NCI-H146 (cell line): ENCODE measurements at places on chromosomes 3 and 15.
A peak's percentile ranks its signal among the peaks of the same experiment; 100 is the strongest.

DNA sequence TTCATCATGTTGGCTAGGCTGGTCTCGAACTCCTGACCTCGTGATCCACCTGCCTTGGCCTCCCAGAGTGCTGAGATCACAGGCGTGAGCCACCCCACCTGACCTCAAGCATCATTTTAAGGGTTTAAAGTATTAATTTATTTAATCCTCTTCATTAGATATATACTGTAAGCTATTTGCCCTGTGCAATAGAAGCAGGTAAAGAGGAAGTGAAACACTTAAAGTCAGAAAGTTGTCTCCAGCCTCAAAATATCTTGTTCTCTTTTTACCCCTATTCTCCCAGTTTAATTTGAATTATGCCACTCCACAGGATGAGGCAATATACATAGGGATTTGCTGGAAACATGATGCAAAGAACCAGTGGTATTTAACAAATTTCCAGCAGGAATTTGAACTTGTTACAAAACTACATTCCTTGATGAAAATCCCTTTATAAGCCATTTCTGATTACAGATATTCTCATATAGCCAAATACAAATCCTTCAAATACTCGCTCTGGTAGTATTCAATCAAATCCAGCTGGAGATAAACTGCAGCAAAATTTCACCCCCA lies 2.0 kb downstream of the NDUFB5 start:
- no peak for DNase-seq

GRCh38 chr15:77493324-77493907 lies 72.7 kb downstream of the HMG20A start:
- DNase-seq, result no peak

DNA sequence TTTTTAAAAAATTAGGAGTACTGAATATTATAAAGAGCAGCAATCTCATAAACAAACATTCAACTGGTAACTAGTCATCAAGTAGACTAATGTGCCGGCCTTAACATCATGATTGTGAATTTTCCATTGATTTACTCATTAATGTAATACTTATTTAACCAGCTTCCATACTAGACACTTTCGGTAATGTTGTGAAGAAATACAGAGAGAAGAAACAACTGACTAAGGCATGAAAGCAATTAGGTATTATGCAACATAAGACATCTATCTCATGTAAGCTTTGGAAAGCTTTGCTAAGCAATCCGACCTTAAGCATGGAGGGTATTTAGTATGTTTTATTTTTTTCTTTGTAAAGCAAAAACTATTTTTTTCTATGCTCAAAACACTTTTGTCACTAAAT lies 108.0 kb downstream of the IL1RAP start:
- DNase-seq, result no peak

DNA sequence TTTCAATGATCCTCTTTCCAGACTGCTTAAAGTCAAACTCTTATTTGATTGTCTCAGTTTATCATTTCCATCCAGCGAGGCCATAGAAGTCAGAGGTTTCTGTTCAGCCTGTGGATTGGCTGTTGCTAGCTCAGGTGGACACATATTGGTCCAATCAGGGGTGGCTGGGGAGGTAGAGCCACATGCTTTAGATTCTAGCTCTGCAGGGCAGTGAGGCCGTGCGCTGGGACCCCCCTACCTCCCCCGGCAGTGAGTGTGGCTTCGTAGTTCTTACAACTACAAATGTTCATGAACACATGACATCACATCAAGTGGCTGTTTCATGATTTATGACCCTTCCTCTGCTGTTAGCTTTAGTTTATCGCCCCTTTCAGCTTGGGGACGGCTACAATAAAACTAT lies 18.0 kb downstream of the APOD start:
- DNase-seq, result no peak

DNA sequence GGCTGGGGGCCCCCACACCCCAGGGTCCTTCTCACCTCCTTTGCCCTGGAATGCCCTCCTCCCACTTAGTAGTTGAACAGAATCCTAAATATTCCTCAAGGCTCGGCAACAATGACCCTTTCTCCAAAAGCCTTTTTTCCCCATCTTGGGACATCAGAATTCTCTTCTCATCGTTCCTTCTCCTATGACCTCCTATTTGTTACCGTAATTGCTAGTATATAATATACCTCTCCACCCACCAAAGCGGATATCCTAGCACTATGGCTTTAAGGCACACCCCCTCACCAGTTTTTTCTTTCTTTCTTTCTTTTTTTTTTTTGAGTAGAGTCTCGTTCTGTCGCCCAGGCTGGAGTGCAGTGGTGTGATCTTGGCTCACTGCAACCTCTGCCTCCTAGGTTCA lies 16.8 kb downstream of the HDAC11 start:
- DNase-seq, result no peak

- no peak for DNase-seq
Observed at GRCh38 chr3:114569186-114569585, 275.4 kb downstream of the TIGIT start.

DNA sequence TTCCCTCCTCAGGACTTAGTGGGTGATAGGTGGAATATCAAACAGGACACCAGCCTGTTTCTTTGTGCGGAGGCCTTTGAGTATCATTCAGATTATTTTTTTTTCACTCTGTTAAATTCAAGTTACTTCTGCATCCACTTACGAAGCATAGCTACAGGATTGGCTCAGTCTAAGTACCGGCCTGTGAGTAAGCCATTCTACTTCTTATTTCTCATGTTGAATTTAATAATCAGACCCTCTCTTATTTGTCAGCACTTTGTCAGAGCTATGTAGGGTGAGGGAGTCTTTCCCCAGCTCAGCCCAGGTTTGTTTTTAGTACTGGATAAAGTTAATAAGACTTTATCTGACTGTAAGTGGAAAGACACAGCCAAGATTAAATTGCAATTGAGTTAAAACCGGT lies 54.7 kb downstream of the ITPR1 start:
- no peak for DNase-seq

- DNase-seq, result no peak
Observed at GRCh38 chr3:124381575-124382333, 348.5 kb upstream of the UMPS start.

DNA sequence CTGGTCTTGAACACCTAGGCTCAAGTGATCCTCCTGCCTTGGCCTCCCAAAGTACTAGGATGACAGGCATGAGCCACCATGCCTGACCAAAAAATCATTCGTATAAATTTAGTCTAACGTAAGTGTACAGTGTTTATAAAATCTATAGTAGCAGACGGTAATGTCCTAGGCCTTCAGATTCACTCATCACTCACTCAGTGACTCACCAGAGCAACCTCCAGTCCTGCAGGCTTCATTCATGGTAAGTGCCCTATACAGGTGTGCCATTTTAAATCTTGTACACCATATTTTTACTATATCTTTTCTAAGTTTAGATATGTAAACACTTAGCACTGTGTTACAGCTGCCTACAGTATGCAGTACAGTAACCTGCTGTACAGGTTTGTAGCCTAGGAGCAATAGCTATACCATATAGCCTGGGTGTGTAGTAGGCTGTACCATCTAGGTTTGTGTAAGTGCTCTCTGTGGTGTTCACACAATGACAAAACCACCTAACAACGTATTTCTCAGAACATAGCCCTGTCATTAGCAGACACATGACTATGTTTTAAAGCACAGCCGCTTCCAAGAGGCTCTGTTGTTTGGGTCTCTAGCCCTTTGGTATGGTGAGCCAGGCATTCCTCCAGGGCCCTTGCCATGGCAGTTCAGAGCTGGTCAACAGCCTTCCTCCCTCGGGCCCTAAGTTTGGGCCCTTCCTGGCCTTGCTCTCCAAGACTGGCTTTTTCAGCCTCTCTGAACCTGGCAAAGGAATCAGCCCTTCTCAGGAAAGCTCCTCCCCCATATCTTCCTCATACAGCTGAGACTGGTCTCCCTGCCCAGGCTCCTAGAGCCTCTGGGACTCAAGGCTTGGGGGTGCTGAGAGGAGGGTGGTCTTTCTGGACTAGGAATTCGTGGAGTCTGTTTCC lies 1.9 kb upstream of the CCDC9B start:
- no peak for DNase-seq

DNA sequence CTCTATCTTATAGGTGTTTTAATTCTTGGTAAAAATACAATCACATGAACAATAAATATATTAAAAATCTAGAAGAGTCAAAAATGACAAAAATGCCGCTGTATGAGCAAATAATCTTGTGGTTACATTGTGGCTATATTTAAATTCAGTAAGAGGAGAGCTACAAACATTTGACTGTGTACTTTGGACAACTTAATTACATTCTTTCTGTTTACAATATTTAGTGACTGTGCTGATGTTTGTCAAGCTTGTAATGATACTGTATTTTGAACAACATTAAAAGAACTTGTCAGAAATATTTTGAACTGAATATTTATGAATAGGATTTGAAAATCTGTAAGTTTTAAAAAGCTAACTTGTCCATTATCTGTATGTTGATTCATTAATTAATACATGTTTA lies 598.3 kb downstream of the SI start:
- no peak for DNase-seq

- DNase-seq, result peak; percentile 79
Observed at GRCh38 chr15:59738676-59739075, 49.6 kb upstream of the BNIP2 start.

- no peak for DNase-seq
Observed at GRCh38 chr3:66904336-66904735, 93.8 kb upstream of the KBTBD8 start.

DNA sequence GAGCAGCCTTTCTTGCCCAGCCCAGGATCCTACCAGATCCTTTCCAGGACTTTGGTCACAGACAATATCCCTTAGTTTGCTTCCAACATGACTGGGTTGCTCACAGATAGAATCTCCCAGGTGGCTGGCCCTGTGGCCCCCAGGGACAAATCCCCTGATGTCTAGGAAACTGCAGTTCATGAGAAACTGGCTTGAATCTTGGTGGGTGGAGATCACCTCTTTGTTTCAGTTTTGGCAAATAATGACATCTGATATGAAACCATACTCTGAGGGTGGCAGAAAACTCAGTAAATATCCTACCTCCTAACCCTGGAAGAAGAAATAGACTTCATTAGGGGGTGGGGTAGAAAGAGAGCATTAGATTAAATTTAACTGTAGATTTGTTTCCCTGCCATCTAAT lies 44.1 kb upstream of the PFN2 start:
- DNase-seq, result no peak

DNA sequence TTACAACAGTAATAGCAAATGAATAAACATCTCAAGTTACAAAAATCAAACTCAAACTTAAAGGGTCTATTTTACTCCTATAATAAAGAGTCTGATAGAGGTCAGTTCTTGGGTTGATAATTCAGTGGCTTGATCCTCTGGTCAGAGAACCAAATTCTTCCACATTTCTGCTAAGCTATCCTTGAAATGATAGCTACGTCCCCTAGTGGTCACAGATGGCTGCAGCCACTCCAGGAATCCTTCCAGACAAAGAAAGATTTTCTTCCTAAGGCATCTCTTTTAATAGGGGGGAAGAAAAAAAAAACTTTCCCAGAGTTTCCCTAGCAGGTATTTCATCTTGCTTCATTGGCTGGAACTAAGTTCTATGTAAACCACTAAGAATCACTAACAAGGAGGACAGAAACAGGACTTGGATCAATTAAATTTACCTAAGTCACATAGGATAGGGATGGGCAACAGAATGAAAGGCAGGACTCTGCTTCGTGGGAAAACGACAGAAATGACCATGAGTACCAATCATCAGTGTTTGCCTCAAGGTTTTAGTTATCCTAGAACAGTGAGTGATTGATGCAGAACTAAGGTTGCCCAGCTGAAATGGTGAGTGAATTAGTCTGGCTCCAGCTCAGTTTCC lies 160.7 kb downstream of the STAC start:
- DNase-seq, result no peak

DNA sequence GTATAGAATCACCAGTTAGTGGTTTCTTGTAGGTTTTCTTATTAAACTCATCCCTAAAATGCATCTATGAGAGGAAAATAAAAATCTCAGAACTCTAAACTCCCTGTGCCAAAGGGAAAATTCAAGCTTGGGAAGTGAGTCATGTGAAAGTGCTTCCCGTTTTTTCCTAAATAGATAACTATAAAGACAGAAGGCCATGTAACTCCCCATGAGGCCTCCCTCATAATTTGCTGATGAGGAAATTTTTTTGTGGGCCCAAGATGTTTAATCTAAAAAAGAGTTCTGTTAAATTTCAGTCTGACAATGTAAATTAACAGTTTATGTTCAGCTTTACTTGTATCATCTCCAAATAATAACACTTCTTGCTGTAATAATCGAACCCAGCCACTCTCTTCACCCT lies 1273.9 kb downstream of the OTOL1 start:
- no peak for DNase-seq
